CD4-positive, alpha-beta T cell treated with Interferon gamma for 1 hour (primary cell): ENCODE measurements at places on chromosomes 7 and 10.
A peak's percentile ranks its signal among the peaks of the same experiment; 100 is the strongest.

DNA sequence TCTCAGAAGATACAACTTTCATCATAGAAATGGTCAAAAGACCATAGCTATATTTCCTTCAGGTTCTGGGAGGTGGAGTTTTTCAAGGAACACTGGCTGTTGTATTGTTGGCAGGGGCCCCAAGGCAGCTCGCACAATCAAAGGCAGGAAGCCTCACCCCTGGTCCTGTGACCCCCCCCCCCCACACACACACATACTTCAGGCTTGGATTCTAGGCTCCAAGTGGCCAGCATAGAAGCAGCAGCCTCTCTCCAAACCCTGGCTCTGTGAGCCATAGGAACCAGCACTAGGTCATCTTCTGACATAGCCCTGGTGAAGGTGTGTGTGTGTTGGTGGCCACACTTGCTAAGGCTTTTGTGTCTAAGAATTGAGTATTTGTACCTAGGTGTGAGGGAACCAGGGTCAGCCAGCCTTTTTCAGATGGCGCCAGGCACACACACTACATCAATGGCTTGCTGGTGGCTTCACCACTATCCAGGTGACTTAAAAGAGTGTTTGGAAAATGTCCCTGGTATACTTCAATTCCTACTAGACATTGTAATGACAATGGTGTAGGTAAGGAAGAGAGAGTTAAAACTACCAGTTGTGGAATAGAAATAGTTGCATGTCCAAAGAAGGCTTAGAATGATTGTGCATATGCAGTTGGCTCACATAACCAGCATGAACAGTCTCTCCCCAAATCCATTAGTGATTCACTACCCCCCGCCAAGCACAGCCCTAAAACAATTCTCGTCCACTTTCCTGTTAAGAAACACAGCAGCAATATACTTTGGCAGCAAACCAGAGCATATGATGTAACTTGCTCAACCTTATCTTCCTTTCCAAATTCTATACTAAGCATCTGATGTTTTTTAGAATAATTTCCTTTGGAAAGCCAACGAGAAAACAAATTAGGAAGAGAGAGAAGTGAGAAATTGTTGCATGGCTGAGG is 91.3 kb downstream of the AVL9 start:
- no peak for DNase-seq

DNA sequence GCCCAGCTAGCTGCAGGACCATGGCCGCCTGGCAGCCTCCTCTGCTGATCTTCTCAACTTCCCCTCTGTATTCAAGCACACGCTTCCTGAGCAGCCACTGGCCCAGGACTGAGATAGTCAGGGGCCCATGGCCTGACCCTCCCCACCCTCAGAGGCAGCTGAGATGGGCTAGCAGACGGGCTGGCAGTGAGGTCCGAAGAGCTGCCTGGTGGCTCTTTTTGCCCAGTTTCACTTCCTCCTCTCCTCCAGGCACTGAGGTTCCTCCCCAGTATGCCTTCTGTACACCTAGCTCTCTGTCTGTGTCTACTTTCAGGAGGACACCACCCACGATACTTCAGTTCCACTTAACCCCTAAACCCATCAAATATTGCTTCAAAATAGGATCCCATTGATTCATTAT is 395.6 kb downstream of the TNS3 start:
- DNase-seq = peak; percentile 23

DNA sequence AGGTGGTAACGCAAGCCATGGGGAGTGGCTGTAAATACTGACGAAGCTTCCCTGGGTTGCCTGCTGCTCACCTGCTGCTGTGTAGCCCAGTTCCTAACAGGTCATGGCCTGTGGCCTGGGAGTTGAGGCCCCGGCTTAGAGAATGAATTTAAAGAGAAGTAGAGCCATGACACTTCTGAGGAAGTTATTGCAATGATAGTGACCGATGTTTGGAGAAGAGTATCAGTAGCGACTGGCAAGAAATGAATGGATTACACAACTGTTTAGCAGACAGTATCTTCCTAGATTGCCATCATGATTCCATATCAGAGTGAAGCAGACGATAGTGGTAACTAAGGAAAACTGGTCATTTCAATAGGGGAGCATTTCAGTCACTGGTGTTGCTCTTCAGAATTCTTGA is 249.6 kb downstream of the PLXDC2 start:
- no peak for DNase-seq

- no peak for DNase-seq
Observed at GRCh38 chr10:2469802-2470201, 597.5 kb upstream of the PFKP start.

- no peak for DNase-seq
Observed at GRCh38 chr7:123571187-123571586, 13.6 kb upstream of the NDUFA5 start.

- DNase-seq = no peak
Observed at GRCh38 chr7:49715486-49715885, 58.0 kb upstream of the VWC2 start.

GRCh38 chr7:73888959-73889358 is 28.0 kb downstream of the TMEM270 start:
- no peak for DNase-seq

GRCh38 chr7:108310351-108310750 is 145.9 kb downstream of the NRCAM start:
- no peak for DNase-seq

DNA sequence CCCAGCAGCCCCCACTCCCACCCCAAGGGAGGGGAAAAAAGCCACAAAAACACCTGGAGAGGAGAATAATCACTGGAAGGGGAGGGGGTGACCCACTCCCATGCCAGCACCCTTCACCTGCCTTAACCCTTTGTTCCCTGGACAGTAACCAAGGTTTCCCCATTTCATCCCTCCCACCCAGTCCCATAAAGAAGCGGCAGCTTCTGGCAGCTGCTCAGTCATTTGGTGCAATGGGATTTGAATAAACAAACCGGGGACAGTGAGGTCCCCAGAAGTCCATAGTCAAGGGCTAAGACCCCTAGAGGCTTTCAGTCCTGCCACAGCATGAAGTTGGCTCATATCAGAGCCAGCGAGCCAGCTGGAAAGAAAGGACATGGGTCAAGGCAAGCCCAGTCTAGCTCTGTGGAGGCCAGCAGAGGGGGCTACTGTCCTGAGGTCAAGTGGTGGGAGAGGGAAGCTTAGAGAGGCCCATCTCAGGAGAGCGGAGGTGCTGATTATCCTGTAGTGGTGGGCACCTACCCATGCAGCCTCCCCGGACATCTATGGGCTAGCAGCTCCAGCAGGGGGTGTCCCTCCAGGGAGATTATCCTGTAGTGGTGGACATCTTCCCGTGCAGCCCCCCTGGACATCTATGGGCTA is 58.9 kb upstream of the LBX1 start:
- DNase-seq = no peak

- DNase-seq = no peak
Observed at GRCh38 chr7:47340517-47340916, 241.4 kb downstream of the TNS3 start.

GRCh38 chr7:87797395-87797794 is 78.8 kb downstream of the SLC25A40 start:
- DNase-seq = no peak
